ENCODE measurements at places on chromosomes 1 and 21.

- DNase-seq = no peak
These were observed 218.8 kb downstream of the NTNG1 start for GRCh38 chr1:107359472-107360241.

GRCh38 chr1:240100371-240100934, 8.8 kb downstream of the FMN2 start:
- no peak for DNase-seq

DNA sequence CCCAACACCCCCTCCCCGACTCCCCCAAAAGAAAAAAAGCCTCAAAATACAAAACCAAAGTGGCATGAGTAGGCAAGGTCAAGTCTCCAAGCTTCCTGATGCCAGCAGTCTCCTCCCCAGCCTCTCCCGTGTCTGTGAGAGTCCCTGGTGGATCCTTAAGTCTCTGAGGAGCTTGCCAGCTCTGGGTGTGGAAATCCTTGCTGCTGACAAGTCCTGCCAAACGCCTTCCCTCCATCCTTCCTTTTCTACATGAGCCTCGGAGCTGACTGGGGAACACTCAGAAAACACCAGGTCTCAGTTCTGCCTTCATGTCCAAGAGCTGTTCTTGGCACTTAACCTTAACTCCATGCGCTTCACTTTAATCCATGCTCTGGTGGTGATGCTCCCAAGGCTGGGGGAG, 3.7 kb upstream of the ETV3L start:
- DNase-seq = no peak

DNA sequence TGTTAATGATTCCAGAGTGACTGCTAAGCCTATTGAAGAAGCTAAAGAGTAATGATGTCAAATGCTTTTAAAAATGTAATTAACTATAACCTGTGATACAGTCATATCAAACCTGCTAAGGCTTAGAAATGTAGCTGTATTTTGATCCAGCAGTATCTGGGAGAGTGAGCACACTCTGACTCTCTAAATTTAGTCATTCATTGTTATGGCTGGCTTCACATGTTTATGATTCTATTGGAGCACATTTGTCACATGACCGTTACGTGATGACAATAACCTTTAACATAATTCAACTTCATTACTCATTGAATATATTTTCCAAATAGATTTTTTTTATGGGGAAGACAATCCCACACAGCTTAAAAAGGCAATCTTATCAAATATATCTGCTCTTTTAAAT, 587.1 kb downstream of the LMO4 start:
- no peak for DNase-seq

- DNase-seq = no peak
These were observed 15.8 kb downstream of the OR14I1 start for GRCh38 chr1:248686815-248687214.

- no peak for DNase-seq
These were observed 150.3 kb downstream of the DMRTA2 start for GRCh38 chr1:50272912-50273311.

GRCh38 chr1:160868141-160868540, 5.5 kb upstream of the CD244 start:
- no peak for DNase-seq

Measured in tibial artery (tissue), 4 donors.